ENCODE measurements at places on chromosomes 6 and 20.

DNA sequence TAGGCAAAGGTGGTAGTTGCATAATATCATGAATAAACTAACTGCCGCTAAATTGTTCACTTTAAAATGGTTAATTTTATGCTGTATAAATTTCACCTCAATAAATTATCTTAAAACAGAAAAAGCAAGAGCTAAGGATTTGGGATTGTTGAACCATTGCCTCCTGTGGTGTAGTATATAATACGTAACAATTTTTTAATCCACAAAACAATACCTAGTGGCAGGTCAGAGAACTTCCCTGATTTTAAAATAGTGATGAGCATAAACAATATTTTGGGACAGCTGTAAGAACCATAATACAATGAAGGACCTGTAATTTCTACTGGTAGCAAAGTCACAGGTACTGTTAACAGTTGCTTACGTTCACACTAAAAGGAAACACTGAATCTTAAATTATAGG lies 197.4 kb upstream of the PRND start:
- DNase-seq: no peak

DNA sequence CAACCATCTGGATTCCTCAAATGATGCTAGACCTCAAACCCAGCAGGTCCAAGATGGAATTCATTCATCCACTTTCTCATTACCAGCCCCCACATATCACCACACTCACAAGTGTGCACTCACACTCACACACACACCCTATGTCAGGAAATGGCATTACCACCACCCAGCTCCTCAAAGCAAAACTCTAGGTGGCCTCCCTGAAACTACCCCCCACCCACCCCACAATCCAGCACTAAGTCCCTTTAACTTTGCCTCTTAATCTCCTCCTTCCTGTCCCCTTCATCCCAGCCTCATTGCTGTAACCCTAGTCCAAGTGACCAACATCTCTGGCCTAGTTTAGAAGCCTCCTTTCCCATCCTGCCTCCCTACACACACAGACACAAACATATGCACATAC lies 109.4 kb downstream of the TNFAIP3 start:
- DNase-seq: no peak

DNA sequence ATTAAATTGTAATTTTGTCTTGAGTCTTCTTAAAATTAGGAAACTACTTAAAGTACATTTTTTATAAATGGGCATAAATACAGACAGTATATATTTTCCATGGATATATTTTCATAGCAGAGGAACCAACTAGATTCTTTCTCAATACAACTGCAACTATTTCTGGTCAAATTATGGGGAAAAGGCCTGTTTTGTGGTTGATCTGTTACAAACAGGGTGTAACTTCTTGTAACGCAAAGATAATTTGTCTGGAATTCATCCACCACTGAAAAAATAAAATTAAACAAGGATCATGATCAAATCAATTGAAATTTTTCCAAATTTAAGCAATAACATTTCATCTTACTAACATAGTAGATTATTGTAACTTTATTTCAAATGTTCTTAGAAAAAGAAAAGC lies 67.2 kb upstream of the RNF146 start:
- no peak for DNase-seq

DNA sequence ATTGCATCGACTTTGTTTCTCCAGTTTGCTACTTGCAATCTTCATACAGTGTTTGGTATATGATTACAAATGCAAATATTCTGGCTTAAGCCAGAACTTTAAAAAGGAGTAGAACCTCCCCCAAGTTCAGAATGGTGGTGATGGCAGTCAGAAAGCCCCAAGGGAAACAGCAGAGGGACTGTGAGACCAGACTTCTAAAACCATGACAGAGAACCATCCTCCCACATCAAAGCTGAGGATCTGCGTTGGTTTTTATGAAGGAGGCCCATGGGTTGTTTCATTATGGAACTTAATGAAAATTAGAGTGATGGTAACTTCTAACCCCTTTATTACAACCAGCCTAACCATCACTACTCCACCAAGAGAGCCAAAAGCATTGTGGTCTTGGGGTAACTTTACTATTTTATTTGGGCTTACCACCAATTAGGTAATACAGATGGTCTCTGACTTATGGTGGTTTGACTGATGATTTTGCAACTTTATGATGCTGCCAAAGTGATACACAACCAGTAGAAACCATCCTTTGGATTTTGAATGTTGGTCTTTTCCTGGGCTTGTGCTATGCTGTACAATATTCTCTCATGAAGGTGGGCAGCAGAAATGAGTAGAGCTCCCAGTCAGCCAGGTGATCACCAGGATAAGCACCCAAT lies 10.9 kb upstream of the MRS2 start:
- no peak for DNase-seq

DNA sequence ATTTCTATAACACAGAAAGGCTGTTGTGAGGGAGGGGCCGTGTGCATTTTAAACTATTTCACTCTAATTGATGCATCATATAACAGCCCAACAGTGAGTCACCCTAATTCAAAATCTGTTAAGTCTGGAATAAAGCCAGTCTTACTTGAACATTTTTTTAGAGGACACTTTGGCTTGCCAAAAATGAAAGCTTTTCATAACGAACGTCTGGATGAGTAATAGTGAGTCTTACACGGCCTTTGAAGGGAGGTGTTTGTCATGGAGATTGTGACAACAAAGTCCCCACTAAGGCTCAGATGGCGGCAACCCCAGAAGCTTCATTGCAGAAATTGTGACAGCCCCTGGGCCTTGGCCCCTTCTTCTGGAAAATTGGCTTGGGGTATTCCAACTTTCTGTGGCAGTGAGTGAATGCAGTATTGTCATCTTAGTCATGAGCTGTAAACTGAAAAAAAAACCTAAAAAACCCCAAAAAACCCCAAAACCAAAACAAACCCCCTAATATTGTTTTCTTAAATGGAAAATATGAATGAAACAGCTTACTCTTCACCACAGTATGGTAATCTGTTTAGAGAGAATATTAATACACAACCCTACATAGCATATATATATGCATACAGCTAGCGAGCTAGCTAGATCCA lies 92.6 kb upstream of the CLDN20 start:
- DNase-seq: peak; percentile 72

GRCh38 chr20:13042458-13042794 lies 33.7 kb downstream of the SPTLC3 start:
- DNase-seq: no peak

GRCh38 chr6:100271625-100272024 lies 193.1 kb downstream of the SIM1 start:
- no peak for DNase-seq

DNA sequence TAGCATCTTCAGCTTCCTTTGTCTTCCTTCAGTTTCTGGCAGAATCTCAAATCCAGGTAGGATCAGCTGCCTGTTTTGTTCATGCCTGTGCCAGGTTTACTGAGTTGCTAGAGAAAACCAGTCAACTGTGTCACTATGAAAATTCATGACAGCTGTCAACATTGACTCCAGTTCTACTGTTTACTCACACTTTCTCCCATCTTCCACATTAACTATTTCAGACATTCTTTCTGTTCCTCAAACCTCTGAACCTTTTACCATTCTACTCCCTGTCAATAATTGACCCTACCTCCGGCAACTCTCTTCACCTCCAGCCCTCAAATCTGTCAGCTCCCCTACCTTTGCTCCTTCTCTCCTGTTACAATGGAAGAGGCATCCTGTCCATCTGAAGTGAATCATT lies 8.5 kb downstream of the ENPP4 start:
- DNase-seq: no peak

DNA sequence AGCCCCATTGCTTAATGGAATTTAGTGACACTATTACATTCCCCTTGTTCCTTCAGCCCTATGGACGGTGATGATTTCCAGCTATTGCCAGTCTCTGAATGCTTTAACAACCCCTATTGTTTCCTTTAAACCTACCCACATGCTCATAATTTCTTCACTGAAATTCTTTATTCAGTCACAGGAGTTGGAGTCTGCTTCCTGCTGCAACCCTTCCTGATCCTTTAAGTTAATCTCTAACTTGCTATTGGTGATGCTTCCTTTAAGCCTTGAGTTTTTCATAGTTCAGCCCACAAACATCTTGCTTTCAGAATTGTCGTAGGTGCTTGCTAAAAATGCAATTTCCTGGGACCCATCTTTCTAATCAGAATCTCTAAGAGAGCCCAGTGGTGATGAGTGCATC lies 66.3 kb upstream of the TNFAIP3 start:
- DNase-seq: no peak

DNA sequence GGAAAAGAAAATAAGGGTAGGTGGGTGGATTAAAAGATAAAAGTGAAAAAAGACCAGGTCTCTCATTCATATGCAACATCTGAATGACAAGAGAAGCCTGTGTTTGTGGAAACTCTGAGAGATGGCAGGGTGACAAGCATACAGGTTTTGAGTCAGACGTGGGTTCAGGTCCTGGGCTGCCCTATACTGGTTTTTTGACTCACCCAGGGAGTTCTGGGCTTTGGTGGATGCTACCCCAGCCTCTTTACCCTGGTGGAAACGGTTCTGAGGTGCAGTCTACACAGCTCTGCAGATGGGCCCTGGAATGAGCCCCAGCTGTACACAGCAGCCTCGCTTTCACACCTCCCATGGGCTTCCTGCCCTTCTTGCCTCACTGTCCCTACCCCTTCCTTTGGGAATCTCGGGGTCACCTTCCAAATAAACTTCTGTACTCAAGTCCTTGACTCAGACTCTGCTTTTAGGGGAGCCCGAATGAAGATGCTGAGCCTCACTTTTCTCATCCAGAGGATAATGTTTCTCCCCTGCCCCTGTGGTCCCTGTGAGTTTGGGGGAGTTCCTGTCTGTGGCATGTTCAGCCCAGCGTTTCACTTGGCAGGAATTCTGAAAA lies 77.7 kb upstream of the CLDN20 start:
- no peak for DNase-seq

DNA sequence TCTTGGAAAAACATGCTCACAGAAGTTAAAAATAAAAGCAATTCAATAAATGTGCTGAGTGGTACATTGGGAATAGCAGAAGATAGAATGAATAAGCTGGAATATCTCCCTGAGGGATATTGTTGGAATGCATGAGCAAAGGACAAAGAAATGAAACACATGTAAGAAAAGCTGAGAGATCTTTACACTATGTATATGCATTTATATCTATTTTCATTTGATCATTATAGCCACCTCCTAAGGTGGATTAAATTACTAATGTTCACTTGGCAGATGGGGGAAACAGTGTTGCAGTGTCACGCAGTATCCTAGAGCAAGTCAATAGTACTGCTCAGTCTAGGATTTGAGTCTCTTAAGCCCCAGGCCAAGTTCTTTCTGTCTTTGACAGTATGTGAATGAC lies 542.0 kb upstream of the MARCKS start:
- no peak for DNase-seq

DNA sequence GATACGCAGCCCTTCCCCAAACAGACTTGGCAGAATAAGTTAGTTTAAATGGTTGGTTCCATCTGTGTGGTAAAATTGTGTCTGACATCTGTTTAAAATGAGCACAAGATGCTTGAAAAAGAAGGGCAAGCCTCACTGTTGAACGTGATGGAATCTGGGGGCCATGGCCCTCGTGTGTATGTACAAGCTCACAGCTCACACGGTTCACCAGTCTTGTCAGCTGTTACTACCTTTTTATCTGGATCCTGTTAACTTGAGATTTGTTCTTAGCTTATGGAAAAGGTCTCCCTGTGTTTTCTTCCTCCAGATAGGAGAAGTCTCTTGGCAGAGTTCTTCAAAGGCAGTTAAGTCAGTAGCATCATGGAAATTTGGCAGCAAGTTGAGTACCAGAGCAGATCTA lies 270.6 kb downstream of the KHDC1L start:
- DNase-seq: no peak

- no peak for DNase-seq
Measured at GRCh38 chr6:117956386-117956785, 49.3 kb downstream of the SLC35F1 start.

GRCh38 chr20:62977613-62978560 lies 25.4 kb downstream of the SLC17A9 start:
- DNase-seq: peak; percentile 61

DNA sequence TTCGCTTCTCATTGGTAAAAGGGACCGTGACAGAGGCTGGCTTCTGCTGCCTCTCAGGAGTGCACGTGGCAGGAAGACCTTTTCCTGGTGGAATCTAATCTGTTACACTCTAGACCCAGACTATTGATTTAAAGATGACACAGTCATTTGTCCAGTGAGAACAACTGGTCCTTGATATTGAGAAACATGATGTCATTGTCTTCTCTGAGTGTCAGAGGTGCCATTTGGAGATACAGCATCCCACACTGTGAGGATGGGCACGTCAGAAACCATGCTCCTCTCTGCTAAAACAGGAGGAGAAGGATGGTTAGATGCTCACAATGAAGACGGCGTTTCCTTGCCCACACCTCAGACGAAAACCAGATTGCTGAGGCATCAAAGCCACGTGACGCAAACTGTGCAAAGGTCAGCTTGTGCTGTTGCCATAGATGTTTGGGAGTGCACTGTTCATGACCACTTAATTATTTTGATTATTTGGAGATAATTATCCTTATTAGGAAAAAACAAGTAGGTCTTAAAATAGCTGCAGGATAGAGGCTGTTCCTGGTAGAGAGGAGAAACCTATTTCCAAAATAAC lies 169.0 kb downstream of the SMOC2 start:
- no peak for DNase-seq

DNA sequence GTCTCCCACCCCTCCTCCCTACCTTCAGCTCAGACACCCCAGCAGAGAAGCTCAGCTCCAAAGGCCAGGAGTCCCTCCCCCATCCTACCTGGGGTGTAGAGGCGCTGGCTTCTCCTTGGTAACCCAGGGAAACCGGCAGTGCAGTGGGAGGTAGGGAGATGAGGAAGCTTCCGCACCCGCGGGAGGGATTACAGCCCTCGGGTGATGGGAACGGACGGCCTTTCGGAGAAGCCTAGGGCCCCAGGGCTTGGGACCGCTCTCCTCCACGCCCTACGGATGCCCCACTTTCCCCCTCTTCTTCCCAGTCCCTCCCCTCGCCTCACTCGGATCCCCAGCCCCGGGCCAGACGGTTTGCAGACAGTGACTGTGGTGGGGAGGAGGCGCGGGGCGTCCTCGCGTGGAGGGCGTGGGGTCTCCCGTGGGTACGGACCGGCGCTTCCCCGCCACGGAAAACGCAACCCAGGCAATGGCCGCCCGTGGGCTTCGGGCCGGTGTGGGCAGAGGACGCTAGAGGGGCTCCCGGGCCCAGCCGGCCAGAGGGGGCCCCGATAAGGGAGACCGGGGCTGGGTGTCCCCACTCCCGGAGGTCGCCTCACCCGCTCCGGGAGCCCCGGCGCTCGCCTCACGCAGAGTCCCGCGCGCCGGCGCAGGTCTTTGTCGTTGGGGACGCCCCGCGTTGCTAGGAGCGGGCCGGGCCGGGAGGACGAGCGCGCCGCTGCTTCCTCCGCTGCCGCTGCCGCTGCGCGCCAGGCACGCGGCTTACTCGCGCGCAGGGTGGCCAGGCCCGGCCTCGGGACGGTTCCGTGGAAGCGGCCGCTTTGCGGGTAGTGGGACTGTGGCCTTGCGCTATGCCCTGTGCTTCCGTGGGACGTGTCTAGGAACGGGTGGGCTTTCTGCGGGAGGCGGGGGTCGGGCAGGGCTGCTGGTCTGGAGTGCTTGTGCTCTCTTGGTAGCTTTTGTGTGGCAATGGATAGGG lies 15.8 kb downstream of the AARS2 start:
- DNase-seq: no peak
